ENCODE measurements at places on chromosomes 11 and 22.

- DNase-seq: no peak
These were observed 1.6 kb downstream of the SESN3 start for GRCh38 chr11:95229199-95229992.

GRCh38 chr22:47332246-47332980, 570.0 kb downstream of the TBC1D22A start:
- DNase-seq: no peak

DNA sequence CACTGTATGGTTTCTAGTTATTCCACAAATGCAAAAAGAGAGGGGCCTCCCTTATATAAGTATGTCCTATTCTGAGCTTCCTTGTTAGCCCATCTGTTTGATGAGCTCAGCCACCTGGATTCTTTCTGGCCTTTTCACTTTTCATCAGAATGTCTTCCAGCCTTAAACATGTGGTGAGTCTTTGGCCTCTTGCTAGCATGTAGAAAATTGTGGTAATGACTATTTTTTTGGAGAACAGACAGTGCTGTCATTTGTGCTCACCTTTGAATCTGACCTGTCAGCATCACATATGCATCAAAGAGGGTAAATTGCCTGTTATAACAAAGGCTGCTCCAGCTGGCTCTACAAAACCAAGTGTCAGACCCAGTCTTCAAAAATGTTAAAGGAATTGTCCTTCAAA, 558.7 kb downstream of the RAB38 start:
- DNase-seq: no peak

DNA sequence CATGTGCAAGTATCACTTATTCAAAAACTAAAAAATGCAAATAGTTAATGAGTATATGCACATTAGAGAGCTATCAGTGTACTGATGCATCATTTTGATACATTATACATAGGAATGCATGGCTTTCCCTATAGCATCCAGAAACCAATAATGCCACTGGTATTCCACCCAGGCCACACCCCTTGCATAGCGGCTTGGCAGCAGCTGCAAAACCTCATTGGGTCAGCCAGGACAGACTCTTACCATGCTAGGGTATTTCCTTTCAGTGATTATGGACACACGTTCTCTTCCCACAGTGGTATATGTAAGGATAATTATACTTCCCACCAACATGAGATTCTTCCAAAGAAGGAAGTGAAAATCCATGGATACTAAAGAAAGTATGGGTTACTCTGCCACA, 145.9 kb upstream of the PITPNB start:
- DNase-seq: no peak

- DNase-seq: no peak
These were observed 71.8 kb downstream of the PHF21A start for GRCh38 chr11:46049325-46049897.

DNA sequence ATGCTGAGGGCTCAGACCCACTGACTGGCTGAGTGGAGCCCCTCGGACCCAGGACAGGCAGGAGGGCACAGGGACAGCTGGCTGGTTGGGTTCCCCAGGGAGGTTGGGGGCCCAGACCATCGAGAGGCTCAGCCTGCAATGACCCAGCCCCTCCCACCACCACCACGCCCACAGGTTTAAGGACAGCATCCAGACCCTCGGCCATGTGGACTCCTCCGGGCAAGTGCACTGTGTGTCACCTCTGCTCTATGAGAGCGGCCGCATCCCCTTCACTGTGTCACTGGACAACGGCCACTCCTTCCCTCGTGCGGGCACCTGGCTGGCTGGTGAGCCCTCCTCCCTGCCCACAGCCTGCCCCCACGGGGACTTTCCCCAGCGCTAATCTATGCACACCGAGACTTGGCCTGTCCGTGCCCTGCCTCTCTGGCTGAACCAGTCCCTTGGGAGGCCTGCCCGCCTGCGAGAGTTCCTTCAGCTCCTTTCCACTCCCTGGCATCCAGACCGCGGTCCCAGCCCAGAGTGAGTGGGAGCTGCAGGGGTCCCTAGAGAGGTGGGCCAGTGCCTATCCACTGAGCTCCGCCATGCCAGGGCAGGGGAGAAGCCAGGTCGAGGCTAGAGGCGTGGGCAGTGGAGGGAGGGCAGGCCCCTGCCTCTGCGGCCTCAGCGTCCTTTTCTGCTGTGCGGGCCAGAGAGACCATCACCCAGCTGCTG, 2.2 kb downstream of the SUSD2 start:
- DNase-seq: no peak

DNA sequence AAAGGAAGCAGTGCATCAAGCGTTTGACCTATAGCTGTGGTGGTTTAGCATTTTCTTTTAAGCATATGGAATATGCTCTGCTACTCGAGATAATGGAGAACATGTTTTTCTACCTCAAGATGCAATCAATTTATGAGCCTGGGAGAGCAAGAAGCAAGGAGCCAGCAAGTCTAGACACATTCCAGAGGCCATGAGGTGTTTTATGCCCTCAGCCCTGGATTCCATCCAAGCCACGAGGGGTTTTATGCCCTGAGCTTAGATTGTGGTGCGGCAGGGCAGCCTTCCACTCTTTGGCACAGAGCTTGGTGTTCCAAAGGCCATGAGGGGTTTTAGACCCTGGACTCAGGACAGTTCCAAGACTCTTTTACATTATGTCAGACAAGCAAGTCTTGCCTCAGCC, 11.7 kb upstream of the DNAJB13 start:
- no peak for DNase-seq

GRCh38 chr11:102983486-102983885, 28.0 kb upstream of the MMP13 start:
- no peak for DNase-seq

DNA sequence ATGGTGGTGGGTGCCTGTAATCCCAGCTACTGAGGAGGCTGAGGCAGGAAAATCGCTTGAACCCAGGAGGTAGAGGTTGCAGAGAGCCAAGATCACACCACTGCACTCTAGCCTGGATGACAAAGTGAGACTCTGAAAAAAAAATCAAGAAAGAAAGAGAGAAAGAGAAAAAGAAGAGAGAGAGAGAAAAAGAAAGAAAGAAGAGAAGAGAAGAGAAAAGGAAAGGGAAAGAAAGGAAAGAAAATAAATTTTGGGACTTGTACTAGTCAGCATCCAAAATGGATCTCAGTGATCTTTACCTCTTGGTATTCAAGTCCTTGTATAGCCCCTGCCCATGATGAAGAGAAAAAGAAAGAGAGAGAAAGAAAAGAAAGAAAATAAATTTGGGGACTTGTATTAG, 22.2 kb upstream of the PICALM start:
- no peak for DNase-seq

DNA sequence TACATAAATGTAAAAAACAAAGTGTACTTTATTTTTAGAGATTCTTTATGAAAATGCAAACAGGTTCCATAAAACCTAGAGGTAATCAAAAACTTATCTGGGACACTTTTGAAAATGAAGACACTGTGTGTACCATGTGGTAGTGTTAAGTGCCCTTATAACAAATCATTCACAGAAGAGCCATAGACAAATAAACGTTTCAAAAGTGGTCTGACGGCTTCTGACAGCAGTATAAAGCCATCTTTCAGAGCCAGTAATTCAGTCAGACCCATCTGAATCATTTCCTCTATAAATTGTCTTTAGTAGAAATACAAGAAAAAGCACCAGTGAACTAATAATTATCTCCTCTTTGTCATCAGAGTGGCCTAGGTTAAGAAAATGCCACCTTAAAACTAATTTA, 100.0 kb downstream of the PAX6 start:
- DNase-seq: no peak

GRCh38 chr11:17287058-17287457, 10.5 kb downstream of the NUCB2 start:
- DNase-seq: no peak

DNA sequence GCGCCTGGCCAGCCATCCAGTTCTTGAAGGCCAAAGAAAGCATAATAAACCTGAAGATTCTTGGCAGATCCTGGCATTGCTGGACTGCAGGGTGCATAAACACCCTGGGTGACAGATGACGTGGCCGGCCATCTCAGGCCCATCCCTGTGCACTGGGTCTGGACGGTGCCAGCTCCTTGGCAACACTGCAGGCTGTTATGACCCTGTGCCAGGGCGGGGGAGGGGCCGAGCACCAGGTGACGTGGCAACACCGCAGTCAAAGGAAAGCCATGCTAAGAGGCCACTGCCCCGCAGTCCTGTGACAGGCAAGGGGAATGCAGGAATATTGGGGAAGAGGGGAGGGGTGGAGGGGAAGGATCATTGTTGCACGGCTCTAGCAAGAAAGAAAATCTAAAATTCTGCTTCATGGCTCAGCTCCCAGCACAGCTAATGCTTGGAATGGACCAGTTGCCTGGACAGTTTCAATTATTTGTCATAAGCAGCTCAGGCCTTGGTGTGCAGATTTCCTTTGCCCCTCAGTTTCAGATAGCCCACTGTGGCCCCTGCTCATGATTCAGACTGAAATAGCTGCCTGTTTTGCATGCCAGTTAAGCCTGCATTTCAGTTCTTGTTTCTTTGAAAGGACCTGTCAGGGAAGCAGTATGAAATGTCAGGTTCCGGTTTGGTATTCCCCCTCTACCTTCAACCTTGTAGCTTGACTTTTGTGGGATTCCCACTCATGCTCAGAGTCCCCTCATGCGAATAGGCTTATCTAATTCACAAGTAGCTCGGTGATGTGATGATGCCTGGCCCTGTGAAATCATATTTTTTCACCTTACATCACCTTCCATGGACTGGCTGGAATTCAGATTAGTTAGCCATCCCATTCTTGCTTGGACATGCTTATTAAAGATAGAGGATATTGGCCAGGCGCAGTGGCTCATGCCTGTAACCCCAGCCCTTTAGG, 29.7 kb upstream of the DDX6 start:
- DNase-seq: peak; percentile 25

DNA sequence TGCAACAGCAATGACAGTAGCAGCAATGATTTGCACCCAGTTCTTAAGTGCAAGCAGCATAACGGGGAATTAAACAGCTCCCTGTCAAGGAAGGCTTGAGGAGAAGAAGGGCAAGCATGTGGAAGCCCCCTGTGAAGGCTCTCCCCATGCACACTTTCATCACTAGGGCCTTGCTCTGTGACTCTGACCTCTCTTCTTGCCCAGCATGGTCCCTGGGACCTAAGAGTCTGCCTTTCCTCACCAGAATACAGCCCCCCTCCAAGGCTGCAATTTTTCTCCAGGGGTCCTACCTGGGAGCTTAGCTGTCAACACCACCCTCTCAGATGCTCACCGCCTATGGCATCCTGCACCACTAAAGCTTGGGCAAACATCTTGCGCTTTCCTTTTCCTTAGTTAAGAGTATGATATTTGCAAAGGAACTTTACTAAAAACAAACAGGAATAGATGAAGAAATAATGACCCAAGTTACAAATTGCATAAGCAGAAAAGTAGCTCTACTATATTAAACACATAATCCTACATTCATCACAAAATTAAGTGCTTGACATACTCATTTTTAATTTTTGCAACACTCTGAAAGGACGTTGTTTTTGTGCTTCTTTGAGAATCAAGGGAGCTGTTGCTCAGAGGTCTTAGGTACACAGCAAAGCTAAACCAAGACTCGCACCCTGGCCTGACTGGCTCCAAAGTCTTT, 187.6 kb downstream of the ADAMTS15 start:
- DNase-seq: no peak

DNA sequence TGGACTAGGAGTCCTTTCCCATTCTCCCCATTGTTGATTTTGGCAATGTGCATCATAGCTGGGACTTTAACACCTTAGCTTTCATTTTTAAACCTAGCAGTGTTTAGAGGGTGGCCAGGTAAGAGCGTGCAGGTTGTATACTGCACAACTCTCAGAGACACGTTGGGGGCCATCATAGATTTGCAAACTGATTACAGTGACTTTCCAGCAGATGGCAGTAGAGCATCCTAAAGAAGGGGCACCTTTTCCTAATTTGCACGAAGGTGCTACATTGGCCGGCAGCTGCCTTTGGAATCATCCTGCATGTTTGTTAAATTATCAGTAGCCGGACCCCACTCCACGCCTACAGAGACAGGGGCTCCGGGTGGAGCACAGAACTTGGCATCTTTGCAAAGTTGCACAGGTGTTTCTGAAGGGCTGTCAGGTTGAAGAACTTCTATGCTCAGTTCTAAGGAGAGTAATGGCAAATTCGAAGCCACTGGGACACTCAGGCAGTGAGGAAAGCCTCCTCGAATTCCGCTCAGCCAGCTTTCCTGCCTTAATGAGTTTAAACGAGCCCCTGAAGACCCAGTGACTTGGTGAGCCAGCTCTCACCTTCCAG, 7.7 kb downstream of the LHFPL7 start:
- peak; percentile 35 for DNase-seq

- no peak for DNase-seq
These were observed 5.0 kb upstream of the PTPMT1 start for GRCh38 chr11:47560426-47560825.

DNA sequence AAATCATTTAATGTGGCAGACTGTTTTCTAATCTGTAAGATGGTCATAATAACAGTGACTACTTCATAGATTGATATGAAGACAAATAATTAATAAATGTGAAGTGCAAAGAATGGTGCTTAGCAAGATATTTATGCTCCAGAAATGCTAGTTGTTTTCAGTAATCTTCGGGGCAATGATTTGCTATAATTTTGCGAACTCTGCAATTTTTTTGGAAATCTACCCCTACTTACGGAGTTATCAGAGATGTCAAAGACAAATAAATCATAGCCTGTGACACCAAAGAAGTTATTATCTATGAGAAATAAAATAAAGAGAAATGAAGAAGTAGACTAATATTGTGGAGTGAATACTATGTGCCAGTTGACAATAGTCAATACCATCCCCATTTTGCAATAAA, 634.1 kb upstream of the LRRC4C start:
- no peak for DNase-seq

DNA sequence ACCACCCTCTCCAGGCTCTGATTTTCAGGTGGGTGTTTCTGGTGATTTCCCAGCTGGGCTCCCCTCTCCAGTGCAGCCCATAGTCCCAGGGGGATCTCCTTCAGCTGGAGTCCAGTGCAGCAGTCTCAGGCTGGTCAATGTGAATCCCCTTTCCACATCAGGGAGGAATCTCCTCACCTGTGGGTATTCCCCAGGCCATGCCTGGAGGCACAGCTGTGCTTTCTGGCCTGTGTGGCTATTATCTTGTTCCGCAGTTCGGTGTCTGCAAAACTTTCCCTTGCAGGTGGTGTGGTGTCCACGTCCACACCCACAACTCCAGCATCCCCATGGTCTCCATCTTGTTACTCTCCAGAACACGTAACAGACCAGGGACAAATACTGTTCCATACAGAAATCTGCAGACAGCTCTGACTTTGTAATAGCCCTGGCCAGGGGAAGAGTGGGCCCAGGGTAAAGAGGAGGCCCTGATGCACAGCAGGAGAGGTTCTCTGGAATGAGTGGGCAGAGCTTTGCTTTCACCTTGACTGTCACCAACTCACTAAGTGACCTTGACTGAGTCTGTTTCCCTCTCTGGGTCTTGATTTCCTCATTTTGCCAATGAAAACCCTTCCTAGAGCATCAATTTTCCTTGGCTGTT, 183.2 kb downstream of the CSNK2A3 start:
- no peak for DNase-seq

Measured in activated T-cell treated with anti-CD3 and anti-CD28 coated beads, Interleukin-2, amount 50 U/mL, for 48 hours (primary cell).